Activated T-helper 1 cell treated with Interleukin-2 at 50 U/mL for 16 hours (primary cell): ENCODE measurements at places on chromosomes 7 and 10.

DNA sequence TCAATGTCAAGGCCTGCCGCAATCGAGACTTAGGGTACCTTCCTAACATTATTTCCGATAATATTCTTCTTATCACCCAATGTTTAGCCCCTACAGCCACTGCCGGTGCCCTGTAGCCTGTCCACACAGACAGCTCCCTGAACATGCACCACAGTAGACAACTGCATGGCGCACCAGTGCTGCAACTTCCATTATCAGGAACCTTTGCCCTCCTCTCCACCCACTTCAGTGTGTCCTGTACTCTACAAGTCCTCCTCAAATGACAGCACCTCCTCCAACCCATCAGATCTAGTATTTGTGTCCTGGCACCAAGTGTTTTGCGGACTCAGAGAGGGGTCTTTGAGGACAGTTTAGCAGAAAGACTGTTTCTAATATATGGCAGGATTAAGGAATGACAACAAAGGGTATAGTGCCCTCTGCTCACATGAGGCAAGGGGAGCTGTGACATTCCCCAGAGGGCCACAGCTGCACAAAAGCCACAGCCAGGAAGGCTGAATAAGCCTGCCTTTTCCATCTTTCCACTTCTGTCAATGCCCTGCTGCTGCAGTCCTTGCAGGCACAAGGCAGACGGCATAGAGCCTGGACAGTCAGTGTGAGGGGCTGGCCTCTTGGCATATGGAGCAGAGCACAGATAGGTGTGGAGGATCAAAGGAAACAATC lies 335.4 kb downstream of the PARD3 start:
- DNase-seq: no peak

- DNase-seq: no peak
Observed at GRCh38 chr7:86978808-86979506, 80.5 kb downstream of the ELAPOR2 start.

DNA sequence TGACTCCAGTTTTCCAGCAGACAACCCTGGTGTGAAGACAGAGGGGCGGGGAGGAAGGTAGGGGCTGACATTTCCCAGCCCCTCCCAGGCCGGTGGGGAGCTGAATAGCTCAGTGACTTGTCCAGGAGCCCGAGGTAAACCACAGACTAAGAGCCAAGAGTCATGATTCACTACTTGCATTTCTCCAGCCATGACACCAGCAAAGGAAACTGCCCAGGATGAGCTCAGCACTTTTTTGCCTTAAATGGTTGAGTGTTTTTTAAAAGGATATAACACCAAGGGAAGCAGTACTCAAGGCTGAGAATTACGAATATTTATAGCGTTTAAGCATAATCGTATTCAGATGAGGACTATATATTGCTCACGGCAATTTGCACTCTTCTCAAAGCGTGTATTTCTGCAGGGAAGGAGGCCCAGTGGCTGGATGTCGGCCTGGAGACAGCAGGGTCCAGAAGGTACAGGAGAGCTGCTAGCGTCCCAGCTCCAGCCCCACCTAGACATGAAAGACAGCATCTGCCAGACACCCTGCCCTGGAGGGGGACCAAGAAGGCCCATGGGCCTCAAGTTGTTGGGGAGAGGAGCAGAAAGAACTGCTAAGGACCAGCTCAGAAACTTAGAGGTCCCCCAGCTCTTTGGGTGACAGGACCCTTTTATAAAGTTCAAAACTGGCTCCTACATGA lies 141.4 kb downstream of the GRID1 start:
- DNase-seq: no peak

- DNase-seq: no peak
Observed at GRCh38 chr7:42694894-42695507, 216.9 kb downstream of the C7orf25 start.

- no peak for DNase-seq
Observed at GRCh38 chr10:86137561-86137960, 229.0 kb downstream of the GRID1 start.

DNA sequence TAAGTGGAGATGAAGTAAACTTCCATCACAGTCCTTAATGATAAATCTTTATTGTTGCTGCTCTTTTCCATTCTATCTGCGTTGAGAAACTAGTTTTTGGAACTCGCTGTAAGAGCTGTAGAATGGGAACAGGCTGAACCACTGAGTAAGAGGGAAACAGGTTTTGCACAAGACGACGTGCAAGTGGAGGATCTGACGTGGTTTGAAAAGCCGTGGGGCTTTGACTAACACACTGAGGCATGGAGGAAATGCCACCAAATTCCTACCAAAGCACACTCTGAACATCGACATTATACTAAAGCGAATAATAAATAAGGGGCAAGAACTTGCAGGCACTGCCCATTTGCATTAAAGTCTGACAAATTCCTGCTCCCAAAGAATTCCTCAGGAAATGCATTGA lies 160.6 kb downstream of the KLF6 start:
- DNase-seq: no peak

DNA sequence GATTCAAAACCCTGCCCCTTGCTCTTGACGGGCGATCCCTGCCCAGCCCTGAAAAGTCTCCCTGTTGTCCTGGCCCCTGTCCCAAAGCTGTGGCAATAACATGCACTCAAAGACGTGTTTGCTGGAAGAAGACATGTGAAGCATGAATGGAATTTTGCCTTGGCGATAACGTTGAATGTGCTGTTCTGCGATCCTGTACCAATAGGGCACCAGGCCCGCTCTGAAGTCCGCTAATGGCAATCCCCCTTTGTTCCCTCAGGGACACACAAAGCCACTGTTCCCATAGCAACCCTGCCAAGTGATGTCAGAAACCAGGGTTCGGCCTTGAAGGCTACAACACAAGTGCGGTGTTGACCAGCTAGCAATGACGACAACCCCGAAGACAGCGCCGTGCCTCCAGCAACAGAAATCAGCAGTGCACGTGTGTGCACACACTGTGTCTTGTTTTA lies 284.6 kb downstream of the KLF6 start:
- DNase-seq: no peak

- no peak for DNase-seq
Observed at GRCh38 chr10:116183733-116184511, 89.1 kb downstream of the GFRA1 start.

DNA sequence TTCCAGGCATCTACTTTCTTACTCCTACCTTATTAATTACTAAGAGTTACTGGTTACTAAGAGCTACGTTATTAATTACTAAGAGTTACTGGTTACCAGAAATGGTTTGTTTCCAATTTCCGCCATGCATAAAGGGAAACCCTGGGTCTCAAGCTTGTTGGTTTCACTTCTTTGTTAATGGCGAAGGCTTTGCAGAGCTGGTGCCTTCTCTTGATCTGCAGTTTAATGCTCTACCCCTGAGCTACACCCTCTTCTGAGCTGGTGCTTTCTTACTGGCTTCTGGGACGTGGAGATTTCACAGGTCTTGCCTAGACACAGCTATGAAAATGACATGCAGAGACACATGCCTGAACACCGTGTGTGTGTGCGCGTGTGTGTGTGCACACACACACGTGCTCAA lies 560 bp downstream of the CPA4 start:
- DNase-seq: no peak

DNA sequence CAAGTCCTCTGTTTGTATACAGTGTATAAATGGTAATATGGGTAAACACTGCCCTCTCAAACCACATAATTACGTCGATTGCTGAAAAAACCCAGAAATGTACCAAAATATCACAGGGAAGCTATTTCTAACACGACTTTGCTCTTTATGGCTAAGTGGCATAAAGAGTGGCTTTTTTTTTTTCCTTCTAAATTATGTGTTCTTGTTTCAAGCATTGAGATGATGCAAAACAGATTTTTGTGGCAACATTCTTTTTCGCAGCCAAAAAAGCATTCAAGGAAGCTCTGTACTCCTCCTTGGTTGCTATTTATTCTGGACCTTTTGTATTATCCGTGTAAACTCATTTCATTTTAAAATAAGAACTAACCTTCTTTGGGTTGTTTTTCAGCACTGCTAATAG lies 138.9 kb downstream of the VTI1A start:
- DNase-seq: no peak

DNA sequence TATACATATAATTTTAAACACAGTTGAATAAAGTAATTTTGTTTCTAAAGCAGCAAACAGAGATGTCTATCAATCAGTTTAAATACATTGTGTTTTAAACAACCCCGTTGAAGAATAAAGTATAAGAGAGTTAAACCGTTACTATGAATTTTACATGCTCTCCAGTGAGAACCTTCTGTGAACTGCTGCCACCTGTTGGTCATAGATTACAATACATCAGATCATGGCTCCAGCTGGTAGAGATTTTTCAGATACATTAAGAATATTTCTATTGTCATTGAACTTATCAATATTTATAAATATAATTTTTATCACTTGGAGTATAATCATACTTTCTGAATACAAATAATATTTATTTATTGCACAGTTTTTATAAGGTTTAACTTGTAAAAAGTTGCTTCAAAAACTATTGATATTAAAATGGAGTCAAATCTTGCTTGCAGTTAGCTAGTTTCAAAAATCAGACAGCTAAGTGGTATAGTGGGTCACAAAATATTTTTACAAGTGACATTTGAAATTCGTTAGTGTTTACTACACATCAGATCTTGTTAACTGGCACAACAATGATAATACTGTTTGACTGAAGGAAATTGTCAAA lies 561.2 kb upstream of the PHF14 start:
- DNase-seq: no peak

DNA sequence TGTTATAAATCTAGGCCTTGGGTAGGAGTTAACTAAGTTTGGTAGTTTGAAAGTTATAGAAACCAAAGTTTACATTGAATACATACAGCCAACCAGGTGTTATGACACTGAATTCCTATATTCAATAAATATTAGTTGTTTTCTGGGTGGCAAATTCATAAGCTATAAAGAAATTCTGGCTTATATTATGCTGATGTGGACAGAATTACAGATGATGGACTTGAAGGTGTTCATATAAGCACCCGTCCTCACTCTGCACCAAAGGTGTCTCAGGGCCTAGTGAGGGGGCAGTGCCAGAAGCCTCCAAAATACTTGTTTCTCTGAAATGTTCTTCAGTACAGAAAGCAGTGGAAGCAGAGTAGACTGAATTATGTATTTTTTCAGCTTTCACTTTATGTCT lies 973.0 kb downstream of the CNTNAP2 start:
- DNase-seq: no peak

GRCh38 chr7:13920053-13920697 lies 69.3 kb downstream of the ETV1 start:
- DNase-seq: no peak

- DNase-seq: no peak
Observed at GRCh38 chr10:48545462-48546145, 59.3 kb downstream of the ARHGAP22 start.

- no peak for DNase-seq
Observed at GRCh38 chr10:110138197-110138812, 69.1 kb upstream of the MXI1 start.

- no peak for DNase-seq
Observed at GRCh38 chr10:51920672-51921071, 221.3 kb upstream of the CSTF2T start.

DNA sequence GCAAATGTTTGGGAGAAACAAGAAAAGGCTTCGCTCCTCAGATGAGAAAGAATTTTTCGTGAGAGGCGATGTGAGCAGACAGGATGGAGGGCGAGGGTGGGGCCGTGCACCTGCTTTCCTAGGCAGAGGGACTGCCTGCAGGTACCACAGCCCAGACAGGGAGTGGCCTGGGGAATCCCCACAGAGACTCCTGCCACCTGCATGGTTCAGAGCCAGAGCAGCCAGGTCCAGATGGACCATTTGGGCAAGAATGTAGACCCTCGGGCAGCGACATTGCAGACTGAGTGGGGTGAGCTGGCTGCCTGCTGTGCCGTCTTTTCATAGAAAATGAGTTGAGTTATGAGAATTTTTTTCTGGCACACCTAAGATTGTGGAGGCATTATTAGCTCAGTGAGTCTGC lies 216.8 kb downstream of the SNX10 start:
- no peak for DNase-seq

GRCh38 chr7:95424716-95425115 lies 10.1 kb downstream of the PON2 start:
- no peak for DNase-seq

- no peak for DNase-seq
Observed at GRCh38 chr7:96224685-96225084, 97.2 kb downstream of the SLC25A13 start.

DNA sequence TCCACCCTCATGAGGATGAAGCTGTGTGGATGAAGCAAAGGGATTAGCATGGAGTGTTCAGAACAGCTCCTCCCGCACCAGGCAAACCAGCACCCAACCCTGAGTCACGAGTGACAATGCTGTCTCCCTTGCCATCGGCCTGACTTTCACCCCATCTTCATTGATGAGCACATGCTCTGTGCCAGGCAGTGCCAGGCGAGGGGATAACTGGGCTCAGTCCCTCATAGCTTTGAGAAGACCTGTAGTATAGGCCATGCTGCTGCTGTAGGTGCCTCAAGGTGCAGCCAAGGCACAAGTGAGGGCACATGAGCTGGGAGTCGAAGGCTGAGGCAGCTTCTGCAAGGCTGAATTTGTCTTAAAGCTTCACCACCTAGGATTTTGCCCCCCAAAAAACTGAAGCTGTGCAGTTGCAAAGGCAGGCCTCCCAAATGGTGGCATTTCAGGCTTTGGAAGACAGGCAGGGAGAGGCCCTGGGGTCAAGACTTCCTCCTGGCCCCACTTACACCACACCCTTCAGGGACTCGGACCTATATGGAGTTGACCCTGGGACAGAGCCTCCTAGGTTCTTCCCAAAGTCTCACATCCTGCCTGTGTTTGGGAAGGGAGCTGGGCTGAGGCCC lies 54.2 kb upstream of the GDF10 start:
- no peak for DNase-seq
